Occipital lobe (tissue), 3 donors: ENCODE measurements at places on chromosomes 13 and 19. TPM values are rescaled to one million over a fixed set of nuclear protein-coding genes. Genes with fewer than 3 reads are reported as not detected.
A peak's percentile ranks its signal among the peaks of the same experiment; 100 is the strongest.

GRCh38 chr19:18289471-18290301 is 8.3 kb upstream of the JUND start:
- DNase-seq: no peak

DNA sequence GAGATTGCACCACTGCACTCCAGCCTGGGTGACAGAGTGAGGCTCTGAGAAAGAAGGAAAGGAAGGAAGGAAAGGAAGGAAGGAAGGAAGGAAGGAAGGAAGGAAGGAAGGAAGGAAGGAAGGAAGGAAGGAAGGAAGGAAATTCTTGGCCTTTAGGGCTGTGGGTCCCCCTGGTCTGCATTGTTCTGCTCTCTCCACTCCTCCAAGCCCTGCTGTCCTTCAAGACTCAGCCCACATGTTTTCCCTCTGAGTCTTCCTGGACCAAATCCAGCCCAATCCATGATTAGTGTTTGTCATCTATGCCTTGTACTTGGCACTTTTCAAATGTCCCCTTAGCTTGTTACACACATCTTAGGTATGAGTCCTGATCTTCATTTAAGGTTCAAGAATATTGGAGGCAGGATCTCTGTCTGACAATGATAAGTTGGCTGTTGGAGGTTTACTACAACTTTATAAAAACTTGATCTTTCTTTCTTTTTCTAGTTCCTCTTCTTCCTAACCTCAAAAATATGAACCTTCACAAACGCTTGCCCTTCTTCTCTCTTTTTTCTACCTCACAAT is 48.8 kb upstream of the INTS6 start:
- DNase-seq: no peak

- no peak for DNase-seq
Measured at GRCh38 chr19:55228015-55228391, 560 bp downstream of the TMEM86B start.

DNA sequence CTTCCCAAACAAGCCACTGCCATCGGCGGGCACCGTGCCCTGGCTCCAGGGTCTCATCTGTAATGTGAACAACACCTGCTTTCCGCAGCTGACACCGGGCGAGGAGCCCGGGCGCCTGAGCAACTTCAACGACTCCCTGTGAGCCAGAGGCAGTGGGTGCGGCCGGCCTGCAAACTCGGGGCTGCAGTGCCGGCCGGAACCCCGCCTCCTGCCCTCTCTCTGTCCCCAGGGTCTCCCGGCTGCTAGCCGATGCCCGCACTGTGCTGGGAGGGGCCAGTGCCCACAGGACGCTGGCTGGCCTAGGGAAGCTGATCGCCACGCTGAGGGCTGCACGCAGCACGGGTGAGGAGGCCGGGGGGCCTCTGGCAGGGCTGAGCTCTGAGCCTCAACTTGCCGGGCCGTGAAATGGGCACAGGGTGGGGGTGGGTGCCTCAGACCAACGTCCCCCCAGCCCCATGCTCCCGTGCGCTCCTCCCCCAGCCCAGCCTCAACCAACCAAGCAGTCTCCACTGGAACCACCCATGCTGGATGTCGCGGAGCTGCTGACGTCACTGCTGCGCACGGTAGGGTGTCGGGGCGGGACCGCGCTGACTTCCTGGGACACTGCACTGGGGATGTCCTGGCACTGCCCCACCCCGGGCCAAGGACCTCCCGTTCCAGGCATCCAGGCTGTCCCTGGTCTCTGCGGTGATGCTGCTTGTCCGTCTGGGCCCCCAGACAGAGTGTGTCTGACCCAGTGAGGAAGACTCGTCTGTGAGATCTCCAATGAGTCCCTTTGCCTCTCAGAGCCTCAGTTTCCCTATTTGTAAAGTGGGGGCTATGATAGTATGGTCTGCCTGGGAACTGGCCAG is 2.2 kb downstream of the ABCA7 start:
- DNase-seq: no peak

GRCh38 chr19:56930647-56931535 is 90.4 kb upstream of the PEG3 start:
- no peak for DNase-seq

DNA sequence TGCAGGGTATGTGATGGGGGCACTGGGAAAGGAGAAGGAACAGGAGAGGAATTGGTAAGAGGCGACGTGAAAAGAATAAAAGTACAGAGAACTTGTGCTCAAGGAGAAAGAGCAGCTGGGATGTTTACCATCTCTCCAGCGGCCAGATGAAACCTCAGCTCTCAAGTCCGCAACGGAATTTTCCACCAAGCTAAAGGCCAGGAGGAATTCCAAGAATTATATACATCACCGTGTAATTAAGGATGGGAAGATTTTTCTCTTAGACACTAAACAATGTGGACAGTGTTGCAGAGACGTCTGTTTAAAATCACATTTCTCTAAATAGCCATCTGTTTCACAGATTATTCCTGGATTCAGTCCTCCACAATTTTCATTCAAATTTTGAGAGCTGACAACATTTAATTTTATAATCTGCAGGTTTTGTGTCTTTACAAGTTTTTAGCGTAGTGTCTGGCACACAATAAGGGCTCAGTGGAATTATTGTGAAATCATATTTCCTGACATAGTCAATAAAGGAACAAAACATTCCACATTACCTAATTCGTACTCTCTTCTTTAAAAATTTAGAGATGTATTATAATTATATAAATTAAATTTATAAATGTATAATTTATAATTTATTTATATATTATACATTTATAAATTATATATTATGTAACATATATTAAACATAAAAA is 23.0 kb upstream of the USP29 start:
- DNase-seq: peak; percentile 7

DNA sequence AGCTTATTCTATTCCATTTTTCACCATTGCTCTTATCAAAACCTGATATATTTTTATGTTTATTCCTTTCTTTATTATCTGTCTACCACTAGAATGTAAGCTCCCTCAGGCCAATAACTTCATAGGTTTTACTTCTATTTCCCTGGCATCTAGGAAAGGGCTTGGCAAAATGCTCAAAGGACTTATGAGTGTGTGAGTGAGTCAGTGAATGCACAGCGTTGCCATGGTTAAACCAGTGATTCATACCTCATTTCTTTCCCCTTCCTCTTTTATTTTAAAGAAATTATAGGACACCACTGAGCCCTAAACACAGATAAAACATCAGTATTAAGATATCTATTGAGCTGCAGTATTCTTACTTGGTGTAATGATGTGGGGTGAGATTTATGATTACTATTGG is 162.1 kb downstream of the GPC6 start:
- no peak for DNase-seq

DNA sequence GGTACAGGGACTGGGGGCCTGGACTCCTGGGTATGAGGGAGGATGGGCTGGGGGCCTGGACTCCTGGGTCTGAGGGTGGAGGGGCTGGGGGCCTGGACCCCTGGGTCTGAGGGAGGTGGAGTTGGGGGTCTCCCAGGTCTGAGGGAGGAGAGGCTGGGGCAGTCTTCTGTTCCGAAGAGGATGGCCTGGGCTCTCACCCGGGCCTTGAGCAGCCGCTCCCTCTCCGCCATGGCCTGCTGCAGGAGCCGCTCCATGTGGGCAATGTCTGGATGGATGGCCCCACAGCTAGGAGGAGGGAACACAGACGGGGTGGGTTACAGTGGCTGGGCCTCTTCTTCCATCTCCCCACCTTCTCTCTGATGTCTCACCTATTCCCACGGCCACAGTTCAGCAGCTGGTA is 18.1 kb downstream of the PHLDB3 start:
- no peak for DNase-seq

The ZNF554 gene
- total RNA-seq: 17.5 TPM

The CEACAM6 gene
- total RNA-seq: not detected

The RFX1 gene
- 1.7 TPM for total RNA-seq

DNA sequence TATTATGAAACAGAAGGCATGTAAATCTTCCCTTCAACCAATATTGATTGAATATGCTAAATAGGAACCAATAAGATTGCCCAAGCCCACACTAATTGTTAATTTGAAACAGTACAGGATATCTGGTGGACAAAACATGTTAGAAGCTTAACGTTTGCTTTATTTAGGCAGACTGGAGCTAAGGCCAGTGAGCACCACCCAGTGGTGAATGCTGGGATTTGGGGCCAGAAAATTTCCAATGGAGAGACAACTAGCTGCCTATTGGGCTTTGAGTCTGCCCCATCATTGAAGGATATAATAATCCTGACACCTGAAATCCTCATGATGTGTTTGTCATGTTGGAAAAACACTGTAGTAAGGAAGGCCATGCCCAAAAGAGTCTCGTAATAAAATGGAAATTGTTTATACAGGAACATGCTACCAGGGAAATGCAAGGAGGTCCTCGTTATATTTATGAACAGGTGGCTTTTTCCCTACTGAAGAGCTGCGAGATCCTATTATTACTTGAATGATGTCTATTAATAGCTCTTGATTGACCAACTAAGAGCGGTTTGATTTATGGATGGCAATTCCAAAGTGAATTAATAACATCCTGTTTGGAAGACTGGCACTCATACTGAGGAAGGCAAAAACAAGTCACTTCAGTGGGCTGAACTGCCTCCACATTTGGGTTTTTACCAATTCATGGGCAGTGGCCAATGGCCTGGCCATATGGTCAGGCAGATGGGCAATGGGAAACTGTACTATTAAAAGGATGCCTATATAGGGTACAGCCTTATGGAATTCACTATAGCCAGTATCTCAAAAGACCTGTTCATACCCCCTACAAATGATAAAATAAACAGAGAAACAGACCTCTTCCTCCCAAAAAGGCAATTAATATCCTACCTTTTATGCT is 8.7 kb downstream of the SIGLECL1 start:
- DNase-seq: no peak

The EGLN2 gene
- total RNA-seq: 46.9 TPM

DNA sequence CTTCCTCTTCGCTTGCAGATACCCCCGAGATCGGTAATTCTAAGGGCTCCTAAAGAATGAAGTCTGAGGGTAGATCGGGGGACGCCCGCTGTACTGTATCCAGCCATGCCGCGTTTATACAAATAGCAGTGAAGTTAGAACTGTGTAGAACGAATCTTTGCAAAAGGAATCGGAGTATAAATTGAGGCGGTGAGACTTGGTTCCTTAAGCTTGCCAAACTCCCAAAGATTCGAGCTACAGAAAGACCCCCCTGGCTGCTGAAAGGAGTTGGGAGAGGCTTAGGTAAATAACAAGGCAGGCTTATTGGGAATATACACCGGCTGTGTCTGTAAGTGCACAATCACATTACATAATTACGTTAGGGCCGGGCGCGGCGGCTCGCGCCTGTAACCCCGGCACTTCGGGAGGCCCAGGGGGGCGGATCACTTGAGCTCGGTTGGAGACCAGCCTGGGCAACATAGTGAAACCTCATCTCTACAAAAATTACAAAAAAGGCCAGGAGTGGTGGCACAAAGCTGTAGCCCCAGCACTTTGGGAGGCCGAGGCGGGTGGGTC is 12.2 kb downstream of the TMEM160 start:
- no peak for DNase-seq

GRCh38 chr19:54916822-54917221 is 10.9 kb downstream of the NCR1 start:
- DNase-seq: no peak

DNA sequence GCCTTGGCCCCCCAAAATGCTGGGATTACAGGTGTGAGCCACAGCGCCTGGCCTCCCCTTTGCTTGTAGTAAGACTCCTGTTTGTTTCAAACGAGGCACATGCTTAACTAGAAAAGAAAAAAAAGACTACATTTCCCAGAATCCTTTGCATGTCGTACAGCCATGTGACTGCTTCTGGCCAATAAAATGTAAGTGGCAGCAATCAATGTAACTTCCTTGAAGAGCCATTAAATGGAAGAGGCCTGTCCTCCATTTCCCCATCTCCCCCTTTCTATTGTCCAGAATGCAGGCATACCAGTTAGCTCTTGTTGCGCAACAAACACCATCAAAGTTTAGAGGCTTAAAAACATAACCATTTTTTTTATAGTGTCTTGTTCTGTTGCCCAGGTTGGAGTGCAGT is 10.4 kb upstream of the GPR32 start:
- no peak for DNase-seq

The WTIP gene
- 10.9 TPM for total RNA-seq

GRCh38 chr19:28868836-28869235 is 344.1 kb downstream of the UQCRFS1 start:
- DNase-seq: no peak

The DKKL1 gene
- total RNA-seq: 2.2 TPM

The SHISA7 gene
- 4.2 TPM for total RNA-seq

DNA sequence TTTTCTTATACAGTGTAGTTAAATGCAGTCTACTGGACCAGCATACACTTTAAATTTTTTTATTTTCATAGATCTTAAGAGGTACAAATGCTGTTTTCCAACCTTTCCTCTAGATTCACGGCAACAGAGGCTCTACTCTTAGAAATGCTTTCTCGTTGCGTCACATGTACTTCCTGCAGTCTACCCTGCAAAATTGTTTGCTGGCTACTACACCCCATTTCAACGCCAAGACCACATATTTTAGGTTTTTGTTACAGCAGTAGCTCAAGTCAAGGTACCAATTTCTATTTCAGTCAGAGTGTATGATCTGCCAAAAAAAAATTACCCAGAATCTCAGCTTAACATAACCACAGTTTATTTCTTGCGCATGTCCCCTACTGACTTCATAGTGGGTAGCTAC is 94.1 kb downstream of the TNFSF13B start:
- no peak for DNase-seq

DNA sequence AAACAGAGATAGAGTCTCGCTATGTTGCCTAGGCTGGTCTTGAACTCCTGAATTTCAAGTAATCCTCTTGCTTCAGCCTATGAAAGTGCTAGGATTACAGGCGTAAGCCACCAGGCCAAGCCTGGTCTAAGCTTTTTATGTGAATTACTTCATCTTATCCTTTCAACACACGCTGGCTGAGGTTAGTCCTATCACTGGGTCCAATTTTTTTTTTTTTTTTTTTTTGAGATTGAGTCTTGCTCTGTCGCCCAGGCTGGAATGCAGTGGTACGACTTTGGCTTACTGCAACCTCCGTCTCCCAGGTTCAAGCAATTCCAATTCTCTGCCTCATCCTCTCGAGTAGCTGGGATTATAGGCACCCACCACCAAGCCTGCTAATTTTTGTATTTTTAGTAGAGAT is 10.4 kb downstream of the MYO1F start:
- DNase-seq: no peak

GRCh38 chr13:95160112-95160906 is 140.9 kb downstream of the ABCC4 start:
- no peak for DNase-seq

- no peak for DNase-seq
Measured at GRCh38 chr19:35828692-35829301, 16.2 kb upstream of the PRODH2 start.

DNA sequence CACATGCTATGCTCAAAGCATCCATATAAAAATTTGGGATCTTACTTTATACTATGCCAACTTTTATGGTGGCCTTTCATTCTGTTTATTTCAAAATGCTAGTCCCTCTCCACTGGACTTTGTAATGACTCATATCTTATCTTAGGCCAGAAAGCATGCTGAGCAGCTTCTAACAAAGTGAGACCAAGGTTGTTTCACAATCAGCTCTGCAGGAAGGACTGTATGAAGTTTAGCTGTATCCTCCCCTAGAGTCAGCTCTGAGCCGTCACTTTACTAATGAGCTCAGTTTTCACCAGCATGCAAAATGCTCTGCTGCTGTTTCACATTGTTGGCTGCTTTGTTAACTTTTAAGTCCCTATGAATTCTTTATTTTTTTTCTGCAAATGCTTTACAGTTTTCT is 1608.8 kb downstream of the OLFM4 start:
- no peak for DNase-seq

GRCh38 chr13:110471833-110472162 is 89.7 kb downstream of the RAB20 start:
- no peak for DNase-seq

GRCh38 chr19:49104229-49104864 is 9.8 kb upstream of the LIN7B start:
- no peak for DNase-seq
